ENCODE measurements at places on chromosomes 5 and 9.
A peak's percentile ranks its signal among the peaks of the same experiment; 100 is the strongest.

- DNase-seq = no peak
Observed at GRCh38 chr9:93712896-93713295, 136.5 kb downstream of the PHF2 start.

GRCh38 chr9:78144663-78145377, 91.1 kb upstream of the CEP78 start:
- DNase-seq = no peak

DNA sequence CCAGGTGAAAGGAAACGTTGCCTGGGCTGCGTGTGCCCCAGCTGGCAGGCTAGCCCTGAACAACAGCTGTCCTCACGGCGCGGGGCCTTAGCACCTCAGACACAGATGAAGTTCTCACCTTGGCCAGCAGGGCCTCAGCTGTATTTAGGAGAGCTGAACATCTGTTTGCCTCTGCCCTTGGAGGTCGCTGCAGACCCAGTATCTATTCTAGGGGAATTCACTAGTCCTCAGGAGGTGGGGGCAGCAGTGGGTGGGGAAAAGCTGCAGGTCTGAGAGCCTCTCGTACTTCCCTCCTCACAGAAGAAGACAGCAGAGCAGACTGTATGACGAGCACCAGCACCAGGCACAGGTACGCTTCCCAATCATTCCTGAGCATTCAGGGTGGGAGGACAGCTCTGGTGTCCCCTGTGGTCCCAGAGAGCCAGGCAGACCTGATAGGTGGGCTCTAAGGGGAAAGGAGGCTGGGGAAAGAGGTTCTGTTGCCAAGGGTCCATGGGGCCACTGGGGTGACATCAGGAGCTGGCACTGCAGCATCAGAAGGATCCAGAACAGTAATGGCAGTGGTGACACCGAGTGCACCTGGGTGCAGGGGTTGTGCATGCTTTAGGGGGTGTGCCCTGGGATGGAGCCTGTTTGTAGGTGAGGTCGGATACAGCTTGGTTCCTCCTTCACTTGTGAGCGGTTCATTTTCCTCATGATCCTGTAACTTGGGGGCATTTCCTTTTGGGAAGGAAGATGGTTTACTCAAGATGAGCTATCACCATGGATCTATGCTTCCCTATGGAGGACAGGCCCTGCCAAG, 13.8 kb downstream of the CD74 start:
- no peak for DNase-seq

GRCh38 chr5:173454736-173455598, 126.8 kb upstream of the STC2 start:
- DNase-seq = peak; percentile 92

DNA sequence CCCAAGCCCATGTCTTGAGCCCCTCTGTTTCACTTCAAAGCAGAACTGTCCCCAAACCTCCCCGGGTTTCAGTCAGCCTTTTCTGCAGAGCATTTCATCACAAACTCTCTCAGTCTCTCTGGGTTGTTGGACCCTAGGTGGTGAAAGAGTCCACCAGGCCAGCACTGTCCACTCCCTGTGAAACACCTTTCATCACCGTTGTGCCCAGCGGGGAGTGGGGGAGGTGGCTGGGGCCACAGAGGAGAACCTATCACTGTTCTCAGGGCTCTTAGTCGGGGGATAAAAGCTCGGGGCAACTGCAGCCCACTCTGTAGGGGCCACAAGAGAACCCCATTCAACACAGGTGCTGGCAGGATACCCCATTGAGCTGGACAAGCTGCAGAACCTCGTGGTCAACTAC, 5.4 kb upstream of the RABL6 start:
- DNase-seq = no peak

- peak; percentile 98 for DNase-seq
Observed at GRCh38 chr5:124596595-124597421, 149.6 kb downstream of the ZNF608 start.

GRCh38 chr9:34185778-34186551, 7.1 kb downstream of the UBAP1 start:
- DNase-seq = peak; percentile 100

DNA sequence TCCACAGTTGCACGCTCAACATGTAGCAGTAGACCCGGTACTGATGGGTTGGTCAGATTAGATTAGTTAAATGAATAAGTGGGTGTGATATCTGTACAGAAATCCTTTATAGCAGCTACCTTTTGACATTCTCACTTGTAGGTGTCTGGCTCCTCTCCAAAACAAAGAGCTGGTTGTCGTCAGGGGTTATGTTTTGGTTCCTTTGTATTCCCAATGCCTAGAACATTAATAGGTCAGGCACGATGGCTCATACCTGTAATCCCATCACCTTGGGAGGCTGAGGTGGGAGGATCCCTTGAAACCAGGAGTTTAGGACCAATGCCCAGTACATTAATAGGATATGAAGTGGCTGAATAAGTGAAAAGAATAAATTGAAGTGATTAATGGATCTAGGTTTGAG, 182.1 kb downstream of the SNCAIP start:
- DNase-seq = no peak

- peak; percentile 68 for DNase-seq
Observed at GRCh38 chr5:154179846-154180710, 10.5 kb upstream of the GALNT10 start.

- no peak for DNase-seq
Observed at GRCh38 chr5:163613150-163613442, 107.7 kb downstream of the MAT2B start.

DNA sequence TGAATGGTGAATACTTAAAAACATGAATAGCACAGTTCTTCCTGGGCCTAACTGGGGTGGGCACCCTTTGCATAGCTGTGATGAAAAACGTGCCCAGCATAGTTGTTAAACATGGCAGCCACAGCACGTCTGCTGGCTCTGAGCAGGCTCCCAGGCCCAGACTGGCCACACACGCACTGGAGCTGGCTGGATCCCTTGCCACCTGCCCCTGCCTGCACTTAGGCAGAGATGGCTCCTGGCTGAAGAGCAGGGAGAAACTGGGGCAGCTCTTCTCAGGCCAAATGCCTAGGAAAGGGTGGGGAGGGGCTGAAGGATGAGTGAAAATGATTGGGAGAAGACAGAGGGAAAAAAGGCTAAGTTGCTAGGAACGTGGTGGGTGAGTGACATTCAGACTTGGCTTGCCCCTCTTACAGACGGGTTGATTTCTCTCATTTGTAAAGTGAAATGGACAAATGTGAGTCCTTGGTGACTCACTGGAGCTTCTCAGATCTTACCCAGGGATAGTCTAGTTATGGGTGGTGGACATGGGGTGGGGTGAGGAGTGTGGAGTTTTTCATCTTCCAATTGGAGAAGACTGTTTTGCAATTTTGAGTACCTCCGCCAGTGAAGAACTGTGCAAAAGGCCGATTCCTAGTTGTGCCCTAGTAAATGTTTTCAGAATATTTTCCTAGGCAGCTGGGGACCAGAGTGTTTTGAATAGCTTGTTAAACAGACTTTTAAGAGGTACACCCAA, 42.4 kb downstream of the TRIO start:
- peak; percentile 80 for DNase-seq

DNA sequence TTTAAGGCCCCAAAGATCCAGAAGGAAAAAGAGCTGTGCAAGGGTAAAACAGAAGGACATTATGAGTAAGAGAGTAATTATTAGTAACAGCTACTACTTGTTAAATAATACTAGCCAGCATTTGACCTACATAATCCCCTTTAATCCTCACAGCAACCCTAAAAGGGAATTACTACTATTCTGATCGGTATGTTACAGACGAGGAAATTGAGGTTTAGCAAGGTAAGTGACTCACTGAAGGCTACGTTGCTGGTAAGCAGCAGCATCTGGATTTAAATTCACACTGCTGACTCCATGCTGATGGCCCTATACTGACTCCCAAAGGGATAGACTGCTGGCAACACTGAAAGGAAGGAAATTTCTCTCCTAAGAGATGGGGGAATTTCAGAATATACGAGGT, 3.7 kb upstream of the FSD1L start:
- DNase-seq = no peak

GRCh38 chr5:39225405-39226099, 6.2 kb upstream of the FYB1 start:
- no peak for DNase-seq

- no peak for DNase-seq
Observed at GRCh38 chr9:6415266-6415665, 2.3 kb downstream of the UHRF2 start.

DNA sequence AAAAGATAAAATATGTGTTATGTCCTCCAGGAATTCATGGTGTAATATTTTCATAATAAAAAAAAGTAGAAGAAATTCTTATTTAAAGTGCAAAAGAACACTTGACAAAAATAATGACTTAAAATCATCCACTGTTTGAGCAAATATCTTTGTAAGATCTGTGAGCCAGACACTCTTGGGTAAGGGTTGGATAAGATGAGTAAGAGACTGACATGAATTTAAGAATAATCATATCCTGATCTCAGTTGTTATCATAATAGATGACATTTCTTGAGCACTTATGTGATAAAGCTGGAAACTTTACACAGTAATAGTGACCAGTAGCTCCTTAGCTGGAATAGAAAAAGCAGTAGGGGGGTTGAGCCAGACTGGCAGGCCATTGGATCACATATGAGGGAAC, 40.0 kb upstream of the ADRB2 start:
- no peak for DNase-seq

DNA sequence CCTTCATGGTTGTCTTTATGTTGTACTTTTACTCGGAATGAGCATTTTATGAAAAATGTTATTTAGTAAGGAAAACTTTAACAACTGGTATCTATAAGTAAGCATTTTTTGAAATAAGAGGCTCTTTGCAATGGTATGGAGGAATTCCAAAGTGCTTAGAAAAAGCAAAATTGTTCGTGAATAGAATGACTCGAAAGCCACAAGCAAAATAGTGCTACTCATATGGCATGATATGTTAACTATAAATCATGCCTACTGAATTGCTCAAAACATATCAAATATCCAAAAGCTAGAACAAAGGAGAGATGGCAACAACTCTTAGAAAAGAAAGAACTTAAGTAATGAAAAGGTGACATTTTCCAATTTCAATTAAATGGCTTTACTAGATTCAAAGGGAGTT, 216.3 kb downstream of the KIAA0825 start:
- DNase-seq = no peak

GRCh38 chr5:124746916-124747790, 714 bp upstream of the ZNF608 start:
- peak; percentile 97 for DNase-seq

GRCh38 chr9:37405764-37406380, 16.6 kb upstream of the GRHPR start:
- peak; percentile 41 for DNase-seq

DNA sequence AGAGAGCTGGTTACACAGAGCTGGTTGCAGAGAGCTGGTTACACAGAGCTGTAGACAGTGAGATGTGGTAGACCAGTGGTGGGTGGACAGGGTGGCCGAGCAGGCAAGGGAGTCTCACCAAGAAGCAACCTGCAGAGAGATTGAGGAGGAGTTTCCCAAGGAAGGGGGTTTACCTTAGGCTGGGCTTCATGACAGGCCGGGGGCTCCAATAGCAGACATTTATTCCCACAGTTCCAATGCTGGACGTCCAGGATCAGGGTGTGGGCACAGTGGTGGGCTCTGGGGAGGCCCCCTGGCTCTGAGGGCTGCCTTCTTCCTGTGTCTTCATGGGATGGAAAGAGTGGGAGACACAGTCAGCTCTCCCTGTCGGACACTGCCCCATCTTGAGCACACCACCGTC, 386.9 kb upstream of the IRX4 start:
- no peak for DNase-seq

DNA sequence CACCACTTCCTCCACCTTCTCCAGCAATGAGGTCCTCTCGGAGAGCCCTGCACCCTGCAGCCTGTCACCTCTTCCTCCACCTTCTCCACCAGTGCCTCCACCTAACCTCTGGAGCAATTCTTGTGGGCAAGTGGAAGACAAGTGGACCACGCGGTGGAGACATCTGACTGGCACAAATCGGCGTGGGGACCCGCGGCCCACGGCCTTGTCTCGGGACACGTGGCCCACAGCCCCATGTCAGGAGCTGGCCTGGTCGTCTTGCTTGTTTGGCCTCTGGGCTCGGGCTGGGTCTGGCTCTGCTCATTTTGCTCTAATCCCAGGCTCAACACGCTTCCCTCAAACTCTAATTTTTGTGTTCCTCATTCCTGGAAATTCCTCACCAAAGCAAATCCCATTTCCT, 393.1 kb upstream of the IRX1 start:
- DNase-seq = no peak

DNA sequence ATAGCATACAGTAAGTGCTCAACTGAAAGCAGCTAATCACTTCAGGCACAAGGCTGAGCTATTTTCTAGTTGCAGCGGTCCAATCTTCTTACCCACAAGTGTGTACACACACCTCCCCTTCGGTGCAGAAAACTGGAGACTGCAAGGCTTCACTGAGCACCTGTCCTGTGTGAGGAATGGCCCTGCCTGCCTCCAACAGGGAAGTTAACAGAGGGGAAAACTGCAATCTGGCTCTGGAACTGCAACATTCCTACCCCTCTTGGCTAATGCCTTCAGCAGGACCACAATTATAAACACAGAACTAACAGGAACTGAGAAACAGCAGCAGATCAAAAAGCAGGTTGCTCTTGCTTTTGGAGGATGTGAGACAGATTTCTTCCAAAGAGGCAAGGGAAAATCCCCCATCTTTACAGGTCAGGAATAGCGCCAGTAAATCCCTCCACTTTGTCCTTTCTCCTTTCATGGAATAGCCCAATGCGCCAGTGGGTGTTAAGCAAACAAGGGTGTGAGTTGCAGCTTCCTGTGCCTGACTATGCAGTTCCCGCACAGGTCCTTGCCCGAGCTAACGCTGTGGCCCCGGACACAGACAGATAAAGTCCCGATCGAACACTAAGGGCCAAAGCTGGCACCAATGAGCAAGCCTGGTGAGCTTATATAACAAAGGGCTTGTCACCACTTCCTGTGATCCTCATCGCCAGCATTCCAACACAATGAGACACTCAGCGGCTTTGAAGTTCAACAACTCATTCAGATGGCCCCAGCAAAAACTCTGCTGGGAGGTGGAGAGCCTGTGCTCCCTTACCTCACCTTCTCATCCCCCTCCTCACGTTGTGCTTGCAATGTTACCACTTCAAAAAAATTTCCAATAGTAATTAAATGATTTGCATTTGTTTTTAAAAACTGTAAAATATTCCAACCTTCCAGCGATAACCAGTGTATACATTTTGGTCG, 21.5 kb downstream of the SHB start:
- peak; percentile 98 for DNase-seq

GRCh38 chr9:5846501-5846921, 13.6 kb upstream of the ERMP1 start:
- DNase-seq = peak; percentile 97

DNA sequence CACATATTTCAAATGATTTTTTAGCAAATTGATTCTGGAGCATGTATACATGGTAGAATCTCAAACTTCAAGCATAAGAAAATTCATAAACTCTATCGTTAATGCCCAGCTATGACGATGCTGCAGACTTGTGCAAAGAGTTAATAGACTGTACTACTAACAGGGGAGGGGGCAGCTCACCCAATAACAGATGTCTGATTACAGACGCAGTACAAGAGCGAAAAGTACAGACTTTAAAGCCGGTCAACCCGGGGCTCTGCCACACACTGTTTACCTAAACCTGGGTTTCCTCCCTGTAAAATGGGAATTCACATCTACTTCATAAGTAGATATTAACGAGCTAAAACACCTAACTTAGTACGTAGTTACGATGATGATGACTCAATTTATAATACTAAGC, 651 bp downstream of the TRIM23 start:
- DNase-seq = no peak
